Stimulated activated CD4-positive, alpha-beta T cell treated with anti-CD3 and anti-CD28 coated beads, Interleukin-12 subunit alpha, Interleukin-12 subunit beta, amount 100 ng/mL, for 4 hours (primary cell): ENCODE measurements at places on chromosomes 3 and 15.

- no peak for DNase-seq
These were observed 55.9 kb upstream of the ABHD17C start for GRCh38 chr15:80639168-80639555.

GRCh38 chr3:194395778-194396538, 3.1 kb downstream of the GP5 start:
- DNase-seq = peak; percentile 40

- peak; percentile 7 for DNase-seq
These were observed 604 bp downstream of the KCTD6 start for GRCh38 chr3:58492494-58492905.

DNA sequence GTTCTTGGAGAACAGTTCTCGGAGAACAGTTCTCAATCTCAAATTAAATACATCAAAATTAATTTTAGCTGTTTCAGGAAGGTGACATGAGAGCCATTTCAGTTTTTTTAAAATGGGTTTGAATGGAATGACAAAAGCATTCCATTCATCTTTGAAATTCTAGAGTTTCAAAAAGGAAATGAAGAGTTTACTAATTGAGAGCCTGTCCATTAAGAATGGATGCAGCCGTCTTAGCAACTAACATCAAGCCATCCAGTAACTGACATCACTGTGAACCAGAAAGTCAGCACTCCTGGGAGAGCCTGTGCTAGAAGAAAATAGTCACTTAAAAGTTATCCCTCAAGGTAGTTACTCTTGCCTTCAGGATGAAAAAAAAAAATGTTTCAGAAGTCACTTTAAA, 47.0 kb upstream of the FSTL1 start:
- DNase-seq = no peak

DNA sequence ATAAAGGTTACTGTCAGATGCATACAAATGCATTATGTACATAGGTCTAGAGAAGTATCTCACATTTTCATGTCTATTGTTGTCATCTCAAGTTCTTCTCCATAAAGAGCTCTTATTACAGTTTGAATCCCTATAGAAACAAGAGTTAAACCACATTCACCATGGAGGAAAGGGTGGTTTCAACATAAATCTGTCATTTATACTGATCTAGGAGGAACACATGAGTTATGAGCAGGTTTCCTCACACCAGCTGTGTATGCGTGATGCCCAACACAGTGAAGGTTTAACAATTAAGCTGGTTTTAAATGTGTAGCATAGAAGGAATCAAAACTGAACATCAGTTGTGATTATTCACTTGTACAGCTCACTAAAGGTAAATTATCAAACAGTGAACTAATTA, 251.7 kb downstream of the KCNMB2 start:
- DNase-seq = no peak

GRCh38 chr3:147619921-147620560, 210.9 kb downstream of the ZIC1 start:
- no peak for DNase-seq

DNA sequence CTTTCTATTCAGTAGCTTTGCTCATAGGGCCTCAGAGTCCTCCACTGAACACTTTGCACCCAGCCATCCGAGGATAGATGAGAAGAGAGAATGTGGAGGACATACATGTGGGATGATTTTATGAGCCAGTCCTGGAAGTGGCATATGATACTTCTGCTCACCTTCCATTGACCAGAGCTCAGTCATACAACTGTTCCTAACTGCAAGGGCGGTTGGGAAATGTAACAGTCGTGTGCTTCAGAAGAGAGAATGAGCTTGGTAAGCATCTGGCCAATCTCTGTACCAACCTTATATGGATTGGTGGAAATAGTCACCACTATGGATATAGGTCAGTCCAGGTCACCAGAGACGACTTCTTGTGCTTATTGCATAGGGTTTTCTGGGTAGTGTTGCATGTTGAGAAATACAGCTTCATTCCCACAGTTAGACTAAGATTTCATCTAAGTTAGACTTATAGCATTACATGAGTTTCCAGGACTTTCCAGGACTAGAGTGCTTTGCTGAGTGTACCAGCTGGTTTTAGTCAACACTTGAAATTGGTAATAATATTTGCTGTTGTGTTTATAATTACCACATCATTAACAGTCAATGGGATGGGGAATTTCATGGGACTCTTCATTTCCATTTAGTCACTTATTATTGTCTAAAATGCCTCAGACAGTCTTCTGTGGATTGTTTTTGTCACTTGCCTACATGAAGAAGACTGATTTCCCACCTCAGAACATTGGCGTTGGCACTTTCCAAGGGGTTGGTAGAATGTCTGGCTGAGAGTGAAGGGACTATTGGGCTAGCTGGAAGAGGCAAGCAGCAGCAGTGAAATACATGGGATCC, 214.5 kb upstream of the ROPN1 start:
- DNase-seq = no peak

DNA sequence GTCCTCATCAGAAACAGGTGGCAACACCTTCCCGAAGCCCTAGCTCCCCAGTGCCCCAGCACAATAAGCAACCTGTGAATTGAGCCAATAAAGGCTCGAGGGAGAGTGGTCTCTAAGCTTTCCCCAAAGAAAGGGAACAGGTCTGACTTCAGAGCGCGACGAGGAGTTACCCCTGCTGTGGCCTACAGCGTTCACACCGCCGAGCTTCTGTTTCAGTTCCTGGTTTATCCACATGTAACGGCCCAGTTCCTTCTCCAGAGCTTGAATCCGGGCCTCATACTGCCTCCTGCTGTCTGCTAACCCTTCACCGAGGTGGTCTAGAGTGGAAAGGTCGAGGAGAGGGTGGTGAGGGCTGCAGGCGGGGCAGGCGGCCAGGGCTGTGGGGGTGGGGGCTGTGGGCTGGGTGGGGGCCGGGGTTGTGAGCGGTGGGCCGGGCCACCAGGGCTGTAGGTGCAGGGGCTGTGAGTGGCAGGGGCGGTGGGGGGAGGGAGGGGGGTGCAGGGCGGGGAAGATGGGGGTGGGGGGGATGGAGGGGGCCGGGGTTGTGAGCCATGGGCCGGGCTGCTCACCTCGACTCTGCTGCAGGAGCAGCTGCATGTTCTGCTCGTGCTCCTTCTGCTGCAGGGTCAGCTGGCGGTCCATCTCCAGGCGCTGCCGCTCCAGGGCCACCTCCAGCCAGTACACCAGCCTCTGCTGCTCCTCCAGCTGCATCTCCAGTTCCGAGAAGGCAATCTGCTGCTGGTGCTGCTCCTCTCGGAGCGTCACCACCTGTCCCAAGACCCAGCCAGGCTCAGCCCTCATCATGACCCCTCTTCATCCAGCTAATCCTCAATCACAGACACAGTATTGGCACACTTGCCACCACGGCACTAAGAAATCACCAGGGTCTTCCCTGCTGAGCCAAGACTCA, 26.2 kb downstream of the KIF7 start:
- no peak for DNase-seq

DNA sequence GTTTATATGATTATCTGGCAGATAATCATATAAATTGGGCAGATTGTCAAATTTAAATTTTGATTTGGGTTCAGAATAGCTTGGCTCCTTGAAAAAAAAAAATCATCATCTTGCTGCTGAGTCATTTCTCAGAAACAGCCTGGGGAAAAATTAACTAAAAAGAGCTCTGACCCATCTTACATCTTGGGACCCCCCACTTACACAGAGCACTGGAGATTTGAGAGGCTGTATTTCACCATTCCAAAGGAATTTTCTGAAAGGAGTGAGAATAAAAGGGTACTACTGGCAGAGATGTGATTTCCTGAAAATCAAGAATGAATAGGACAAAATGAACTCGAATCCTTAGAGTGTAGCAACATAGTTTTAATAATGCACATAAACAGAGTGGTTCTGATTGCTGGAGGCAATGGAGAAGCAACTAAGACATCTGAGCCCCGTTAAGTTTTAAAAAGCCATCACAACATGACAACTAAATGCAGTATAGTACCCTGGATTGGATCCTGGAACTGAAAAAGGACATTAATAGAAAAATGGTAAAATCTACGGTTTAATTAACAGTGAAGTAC, 97.5 kb downstream of the RFTN1 start:
- DNase-seq = no peak
